ENCODE measurements at places on chromosomes 12 and 14.

GRCh38 chr12:71746974-71747611, 7.6 kb upstream of the RAB21 start:
- peak; percentile 36 for DNase-seq

DNA sequence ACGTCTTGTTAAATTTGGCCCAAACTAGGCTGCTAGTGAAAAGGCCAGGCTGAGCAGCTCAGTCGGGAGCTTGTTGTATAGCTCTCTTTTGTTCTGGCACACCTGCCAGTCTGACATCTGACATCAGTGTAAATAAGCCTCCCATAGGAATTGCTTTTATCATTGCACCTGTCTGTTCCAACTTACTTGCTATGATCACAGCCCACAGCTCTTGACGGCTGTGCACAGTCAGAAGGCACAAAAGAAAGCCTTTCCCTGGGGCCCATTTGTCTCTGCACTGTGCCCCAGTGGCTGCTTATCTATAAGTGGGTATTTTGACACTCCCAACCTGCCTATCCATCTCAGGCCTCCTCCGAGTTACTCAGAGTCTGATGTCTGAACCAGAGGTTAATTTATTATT, 324.5 kb downstream of the NUAK1 start:
- DNase-seq, result no peak

GRCh38 chr12:40963751-40964150, 224.4 kb upstream of the PDZRN4 start:
- no peak for DNase-seq

- DNase-seq, result no peak
Measured at GRCh38 chr14:100359881-100360280, 36.7 kb downstream of the SLC25A47 start.

- DNase-seq, result no peak
Measured at GRCh38 chr12:13973996-13974395, 7.4 kb downstream of the GRIN2B start.

DNA sequence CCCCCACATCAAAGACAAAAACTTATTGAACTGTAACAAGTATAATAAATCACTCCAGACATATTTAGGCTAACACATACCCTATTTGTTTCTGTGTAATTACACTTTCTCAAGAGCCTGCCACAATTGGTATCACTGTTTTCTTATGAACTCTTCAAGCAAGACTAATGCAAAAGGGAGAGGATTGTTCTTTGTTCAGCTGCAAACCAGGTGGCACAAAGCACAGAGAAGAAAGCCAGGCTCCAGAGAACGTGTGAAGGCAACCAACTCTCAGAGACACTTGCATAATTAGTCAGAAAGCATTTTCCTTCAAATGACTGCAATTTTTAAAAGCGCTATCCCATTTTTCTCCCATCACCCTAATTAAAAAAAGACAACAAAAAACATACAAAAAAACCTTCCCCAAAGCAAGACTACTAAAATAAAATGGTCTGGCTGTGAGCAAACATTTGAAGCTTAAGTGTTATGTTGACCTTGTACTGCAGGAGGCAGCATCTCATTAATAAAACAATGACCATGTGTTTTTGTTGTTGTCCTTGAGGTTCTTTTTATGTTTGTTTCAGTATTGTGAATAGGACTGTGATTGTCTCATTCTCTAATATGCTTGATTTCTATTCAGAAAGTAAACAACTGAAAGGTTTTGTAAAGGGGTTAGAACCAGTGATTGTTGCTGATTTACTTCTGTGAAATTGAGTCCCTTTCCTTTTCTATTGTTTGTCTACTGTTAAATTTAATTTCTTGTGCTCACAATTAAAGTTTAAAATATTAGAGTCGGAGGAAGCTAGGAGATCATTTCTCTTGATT, 452.7 kb upstream of the PDE3A start:
- no peak for DNase-seq

DNA sequence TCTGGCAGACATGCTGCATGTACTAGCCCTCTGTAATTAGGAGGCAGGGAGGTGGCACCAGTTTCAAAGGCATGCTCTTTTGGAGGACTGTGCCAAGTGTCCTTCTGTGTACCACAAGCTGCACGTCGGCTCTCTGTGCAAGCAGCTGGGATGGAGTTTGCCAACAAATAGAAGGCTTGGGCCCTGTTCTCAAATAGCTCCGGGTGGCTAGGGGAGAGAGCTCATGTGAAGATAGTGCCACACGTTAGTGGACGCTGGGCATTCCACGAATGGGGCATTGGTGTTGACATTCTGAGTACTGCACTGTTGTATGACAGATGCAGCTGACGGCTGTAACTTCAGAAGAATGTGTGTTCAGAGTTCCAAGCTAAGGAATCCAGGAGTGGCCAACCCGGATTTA, 4.4 kb downstream of the AACS start:
- no peak for DNase-seq
